ENCODE measurements at places on chromosomes 11 and 22. TPM values are rescaled to one million over a fixed set of nuclear protein-coding genes. Genes with fewer than 3 reads are reported as not detected.

PRG3 gene
- not detected for total RNA-seq

RPLP2 gene
- 221 TPM for total RNA-seq

LRRC10B gene
- 3.0 TPM for total RNA-seq

VPS26B gene
- total RNA-seq = 37.8 TPM

CHCHD10 gene
- 19.4 TPM for total RNA-seq

OR2AG2 gene
- total RNA-seq = 0.35 TPM

DNA sequence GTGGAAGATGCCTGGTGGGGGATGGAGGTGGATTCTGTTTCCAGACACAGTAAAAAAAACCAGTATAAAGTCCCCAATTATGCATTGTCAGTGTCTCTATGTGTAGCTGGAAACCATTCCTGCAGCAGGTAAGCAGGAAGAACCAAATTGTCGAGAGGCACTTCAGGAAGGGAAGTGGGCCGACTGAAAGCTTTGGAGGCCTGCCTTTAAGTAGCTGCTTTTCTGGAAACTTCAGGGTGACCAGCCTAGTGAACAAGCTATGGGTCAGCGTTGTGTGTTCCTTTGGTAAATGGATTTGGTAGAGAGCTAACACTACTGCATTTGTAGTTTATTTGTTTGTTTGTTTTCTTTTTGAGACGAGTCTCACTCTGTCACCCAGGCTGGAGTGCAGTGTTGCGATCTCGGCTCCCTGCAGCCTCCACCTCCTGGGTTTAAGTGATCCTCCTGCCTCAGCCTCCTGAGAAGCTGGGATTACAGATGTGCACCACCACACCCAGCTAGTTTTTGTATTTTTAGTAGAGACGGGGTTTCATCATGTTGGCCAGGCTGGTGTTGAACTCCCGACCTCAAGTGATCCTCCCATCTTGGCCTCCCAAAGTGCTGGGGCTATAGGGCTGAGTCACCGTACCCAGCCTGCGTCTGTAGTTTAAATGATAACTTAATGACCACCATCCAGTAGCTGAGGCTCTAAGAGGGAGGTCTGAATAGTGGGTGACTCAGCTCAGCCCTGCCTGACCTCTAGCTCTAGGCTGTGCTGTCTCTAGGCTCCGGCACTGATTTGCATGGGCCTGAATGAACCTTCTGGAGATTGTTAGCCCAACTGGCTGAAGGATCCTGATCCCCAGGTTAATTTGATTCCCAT is 12.8 kb downstream of the PTPRJ start:
- H3K27me3 ChIP-seq = no peaks in the 10 kb centered on the region
- peaks cover 23% of the 10 kb centered on the region for H3K4me1 ChIP-seq
- no peak overlapping the region for H3K27ac ChIP-seq
- H3K4me3 ChIP-seq = no peak overlapping the region
- DNase-seq = no peak

DNA sequence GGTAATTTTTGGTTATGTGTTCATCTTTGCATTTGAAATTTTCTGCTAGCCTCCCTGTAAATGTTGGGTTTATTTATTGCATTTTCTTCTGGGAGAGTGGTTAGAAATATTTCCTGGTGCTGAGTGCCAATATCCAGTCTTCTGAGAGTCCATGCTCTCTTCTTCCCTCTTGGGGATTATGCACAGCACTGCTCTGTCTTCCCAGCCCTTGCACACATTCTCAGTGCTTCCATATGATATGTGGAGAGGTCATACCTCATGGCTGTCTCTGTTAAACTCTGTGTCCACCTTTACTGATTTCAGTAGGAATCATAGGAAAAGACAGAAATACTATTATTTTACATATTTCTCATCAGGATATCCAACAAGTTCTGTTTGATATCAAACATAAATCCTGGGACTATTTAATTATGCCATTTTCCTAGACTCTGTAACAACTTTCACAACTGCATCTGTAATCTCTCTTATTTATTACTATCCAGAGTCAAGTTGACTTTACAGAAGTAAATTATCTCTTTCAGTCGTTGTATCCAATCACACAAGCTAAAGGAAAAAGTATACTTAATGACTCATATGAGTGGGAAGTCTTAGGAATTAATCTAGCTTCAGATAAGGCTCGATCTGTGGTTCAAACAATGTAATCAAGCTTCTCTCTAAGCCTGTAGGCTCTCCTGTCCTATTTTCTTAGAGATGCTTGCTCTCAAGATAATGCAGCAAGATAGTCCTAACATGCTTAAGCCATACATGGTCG is 2.7 kb upstream of the NXPE1 start:
- no peaks in the 10 kb centered on the region for H3K27me3 ChIP-seq
- H3K27ac ChIP-seq = no peak overlapping the region
- no peaks in the 10 kb centered on the region for H3K4me1 ChIP-seq
- no peak overlapping the region for H3K4me3 ChIP-seq
- DNase-seq = no peak
- H3K36me3 ChIP-seq = no peaks in the 10 kb centered on the region

GRCh38 chr11:87254562-87254961 is 216.8 kb downstream of the TMEM135 start:
- DNase-seq = no peak
- no peak overlapping the region for H3K4me3 ChIP-seq
- no peaks in the 10 kb centered on the region for H3K4me1 ChIP-seq
- H3K27me3 ChIP-seq = no peaks in the 10 kb centered on the region

- no peaks in the 10 kb centered on the region for H3K27me3 ChIP-seq
- no peak for DNase-seq
- H3K27ac ChIP-seq = no peak overlapping the region
These were observed 26.8 kb upstream of the RTL6 start for GRCh38 chr22:44524806-44525205.

GRCh38 chr11:46701078-46701654 is 335 bp downstream of the ZNF408 start:
- peaks cover 41% of the 10 kb centered on the region for H3K36me3 ChIP-seq
- peak overlapping the region; percentile 96 for H3K27ac ChIP-seq
- H3K27me3 ChIP-seq = no peaks in the 10 kb centered on the region

GRCh38 chr11:8989453-8989852 is 14.3 kb downstream of the NRIP3 start:
- no peaks in the 10 kb centered on the region for H3K36me3 ChIP-seq
- H3K27ac ChIP-seq = no peak overlapping the region
- no peaks in the 10 kb centered on the region for H3K27me3 ChIP-seq
- no peak for DNase-seq

- H3K27ac ChIP-seq = no peak overlapping the region
- H3K4me3 ChIP-seq = peak overlapping the region; percentile 41
- H3K27me3 ChIP-seq = no peaks in the 10 kb centered on the region
- peaks cover 5% of the 10 kb centered on the region for H3K4me1 ChIP-seq
- DNase-seq = no peak
These were observed 7.9 kb upstream of the FLRT1 start for GRCh38 chr11:64027651-64028397.

DNA sequence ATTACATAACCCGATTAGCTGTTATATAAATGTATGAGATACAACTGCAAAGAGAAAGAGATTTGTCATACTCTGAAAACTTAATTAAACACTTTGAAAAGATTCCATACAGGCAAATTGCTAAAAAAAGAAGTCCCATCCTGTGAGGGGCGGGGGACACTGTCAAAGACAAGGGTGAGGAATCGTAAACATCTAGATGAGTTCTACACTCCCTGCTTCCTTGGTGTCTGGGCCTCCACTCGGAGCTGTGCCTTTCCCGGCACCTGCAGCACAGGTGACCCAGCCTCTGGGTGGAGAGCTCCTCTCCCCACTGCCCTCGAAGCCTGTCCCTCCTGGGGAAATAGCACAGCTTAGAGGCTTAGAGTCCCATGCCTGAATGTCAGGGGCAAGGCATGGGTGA is 69.2 kb upstream of the CRYBB3 start:
- H3K27ac ChIP-seq = no peak overlapping the region
- no peaks in the 10 kb centered on the region for H3K36me3 ChIP-seq
- peaks cover 87% of the 10 kb centered on the region for H3K4me1 ChIP-seq
- DNase-seq = no peak
- H3K27me3 ChIP-seq = no peaks in the 10 kb centered on the region

DNA sequence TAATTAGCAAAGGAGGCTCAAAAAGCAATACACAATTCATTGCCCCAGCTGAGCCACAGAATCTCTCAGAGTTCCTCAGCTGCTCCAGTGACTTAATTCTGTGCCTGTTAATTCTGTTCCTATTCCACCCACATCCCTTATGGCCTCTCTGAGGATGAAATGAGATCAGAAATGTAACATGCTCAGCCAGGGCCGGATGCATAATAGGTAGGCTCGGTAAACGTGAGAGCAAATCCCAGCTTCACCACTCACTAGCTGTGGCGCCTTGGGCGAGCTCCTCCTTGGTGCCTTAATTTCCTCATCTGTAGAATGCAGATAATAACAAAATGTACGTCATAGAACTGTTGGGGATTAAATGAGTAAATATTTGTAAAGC is 42.8 kb upstream of the DKK3 start:
- H3K4me3 ChIP-seq = no peak overlapping the region
- H3K4me1 ChIP-seq = peaks cover 12% of the 10 kb centered on the region
- no peak for DNase-seq
- no peaks in the 10 kb centered on the region for H3K27me3 ChIP-seq
- peak overlapping the region; percentile 48 for H3K27ac ChIP-seq
